ENCODE measurements at places on chromosomes 16 and 17.

DNA sequence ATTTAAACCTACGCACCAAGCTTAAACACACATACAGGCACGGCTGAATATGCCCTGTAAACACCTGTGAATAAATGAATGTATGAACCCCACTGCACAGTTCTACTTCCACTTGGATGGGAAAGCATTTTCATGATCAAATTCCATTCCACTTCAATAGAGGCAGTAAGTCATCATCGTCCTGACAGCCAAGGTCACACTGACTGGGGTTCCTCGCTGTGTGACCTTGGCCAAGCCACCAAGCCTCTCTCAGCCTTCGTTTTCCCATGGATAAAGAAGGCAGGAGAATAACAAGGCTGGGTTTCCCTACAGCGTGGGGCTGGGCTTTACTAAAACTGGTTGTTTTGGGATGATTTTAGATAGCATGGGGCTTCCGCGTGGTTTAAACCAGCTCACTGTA is 82.8 kb downstream of the TBC1D16 start:
- DNase-seq = no peak

- DNase-seq = no peak
Measured at GRCh38 chr16:910181-910580, 60.6 kb downstream of the LMF1 start.

- no peak for DNase-seq
Measured at GRCh38 chr17:79657861-79658810, 47.3 kb upstream of the RBFOX3 start.

GRCh38 chr17:82750241-82750908 is 1.5 kb upstream of the TBCD start:
- no peak for DNase-seq

- peak; percentile 90 for DNase-seq
Measured at GRCh38 chr17:60077672-60078519, 825 bp downstream of the HEATR6 start.

GRCh38 chr16:21263640-21264570 is 14.2 kb downstream of the CRYM start:
- peak; percentile 65 for DNase-seq

GRCh38 chr17:17206124-17206912 is at the start of gene PLD6:
Gene PLD6, minus strand, starts transcription at chr17:17206333. Its CDS starts 47 bp downstream, at chr17:17206286.
- DNase-seq = peak; percentile 91

GRCh38 chr17:41801374-41802271 is 10.1 kb downstream of the P3H4 start:
- DNase-seq = peak; percentile 78
